Caki2 (cell line): ENCODE measurements at places on chromosomes 2 and 18. TPM values are rescaled to one million over a fixed set of nuclear protein-coding genes. Genes with fewer than 3 reads are reported as not detected.

Gene UGT1A9
- total RNA-seq = 127 and 161 TPM in 2 replicates

Gene SKA1
- total RNA-seq = 13.3 and 13.4 TPM in 2 replicates

Gene SMYD1
- not detected in 2 replicates for total RNA-seq

Gene AQP4
- not detected in 2 replicates for total RNA-seq

Gene PID1
- 0.52 and 3.6 TPM in 2 replicates for total RNA-seq

Gene SCYGR4
- not detected in 2 replicates for total RNA-seq

Gene PLB1
- total RNA-seq = 0.10 TPM in 1 of 2 replicates, not detected in the other

Gene INPP5D
- total RNA-seq = not detected in 2 replicates

DNA sequence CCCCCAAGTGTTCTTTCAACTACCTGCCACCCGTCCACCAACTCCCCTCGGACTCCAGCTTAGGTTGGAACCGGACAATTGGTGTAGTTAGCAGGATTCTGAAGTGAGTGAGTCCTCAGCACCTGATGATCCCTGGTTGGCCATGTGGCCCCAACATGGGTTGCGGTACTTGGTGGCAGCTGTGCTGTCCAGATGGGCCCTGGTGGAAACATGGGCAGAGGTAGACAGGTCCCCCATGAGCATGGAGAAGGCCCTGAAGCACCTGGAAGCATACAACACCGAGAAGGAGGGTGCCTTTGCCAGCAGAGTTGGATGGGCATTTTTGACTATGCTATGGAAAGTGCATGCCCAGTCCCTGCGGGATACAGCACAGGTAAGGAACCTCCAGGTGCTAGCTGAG, 11.0 kb upstream of the C2orf42 start:
- no peak for DNase-seq

DNA sequence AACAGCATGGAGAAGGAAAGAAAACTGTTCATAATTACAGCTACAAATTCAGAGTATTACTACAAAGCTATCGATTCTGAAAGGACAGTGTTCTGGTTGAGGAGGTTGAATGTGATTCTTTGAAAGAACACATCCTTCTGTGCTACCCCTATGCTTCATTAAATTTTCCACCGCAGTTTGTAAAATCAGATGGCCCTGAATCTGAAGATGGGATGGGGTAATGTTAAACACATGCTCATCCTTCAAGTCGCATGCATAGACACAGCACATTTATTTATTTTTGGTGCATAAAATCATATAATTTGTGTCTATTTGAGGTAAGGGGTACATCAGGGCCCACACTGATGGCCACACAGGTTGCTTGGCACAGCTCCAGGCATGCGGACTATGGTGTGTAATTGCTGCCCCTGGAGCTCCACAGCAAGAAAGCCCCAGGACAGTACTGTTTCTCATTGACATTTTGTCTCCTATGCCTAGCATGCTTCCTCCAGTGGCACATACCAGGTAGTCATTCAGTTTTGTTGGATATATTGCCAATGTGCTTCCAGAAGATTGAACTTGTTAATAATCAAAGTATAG, 238.8 kb upstream of the TANK start:
- DNase-seq = no peak

- no peak for DNase-seq
These were observed 72.5 kb downstream of the RBM43 start for GRCh38 chr2:151189125-151189524.

GRCh38 chr2:219001100-219001576, 7.9 kb upstream of the CRYBA2 start:
- no peak for DNase-seq

GRCh38 chr2:196504788-196505187, 134.7 kb upstream of the CCDC150 start:
- DNase-seq = no peak

GRCh38 chr2:185404578-185404977, 334.0 kb upstream of the FSIP2 start:
- DNase-seq = no peak

GRCh38 chr2:235665661-235666212, 171.9 kb downstream of the AGAP1 start:
- DNase-seq = no peak

DNA sequence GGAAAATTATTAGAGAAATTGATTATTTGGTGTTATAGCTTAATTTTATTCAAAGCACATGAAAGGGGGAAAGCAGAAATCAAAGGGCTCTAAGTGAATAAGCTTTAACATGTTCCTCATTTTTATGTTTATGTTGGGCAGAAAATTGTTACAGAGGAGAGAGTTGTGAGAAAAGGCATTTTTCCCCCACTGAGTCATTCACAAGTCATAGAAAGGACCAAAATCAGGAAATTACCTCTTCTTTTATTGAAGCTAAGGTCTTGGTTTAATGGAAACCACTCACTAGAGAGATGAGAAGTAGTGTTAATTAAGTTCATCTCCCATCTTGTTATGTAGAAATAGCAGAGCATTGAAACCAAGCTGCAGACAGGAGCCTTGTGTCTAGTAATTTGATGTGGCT, 175.3 kb upstream of the THUMPD2 start:
- DNase-seq = no peak

DNA sequence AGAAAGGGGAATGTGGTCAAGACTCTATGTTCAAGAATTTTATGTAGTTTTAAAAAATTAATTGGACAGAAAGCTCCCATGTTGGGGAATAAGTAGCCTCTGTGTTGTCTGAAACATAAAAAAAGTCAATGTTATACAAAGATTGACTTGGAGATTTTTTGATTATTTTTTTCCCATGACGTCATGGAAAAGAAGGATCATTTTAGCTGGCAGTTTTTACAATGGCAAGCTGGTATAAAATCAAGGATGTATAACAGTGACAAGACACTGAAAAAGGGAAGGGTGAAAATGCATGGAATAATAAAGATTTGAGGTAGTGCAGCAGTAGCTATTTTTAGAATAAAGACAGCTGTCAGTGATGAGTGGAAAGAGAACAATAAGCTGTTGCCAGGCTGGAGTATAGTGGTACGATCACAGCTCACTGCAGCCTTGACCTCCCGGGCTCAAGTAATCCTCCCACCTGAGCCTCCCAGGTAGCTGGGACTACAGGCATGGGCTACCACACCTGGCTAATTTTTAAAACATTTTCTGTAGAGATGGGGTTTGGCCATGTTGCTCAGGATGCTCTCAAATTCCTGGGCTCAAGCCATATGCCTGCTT, 9.2 kb downstream of the SLC39A10 start:
- no peak for DNase-seq

DNA sequence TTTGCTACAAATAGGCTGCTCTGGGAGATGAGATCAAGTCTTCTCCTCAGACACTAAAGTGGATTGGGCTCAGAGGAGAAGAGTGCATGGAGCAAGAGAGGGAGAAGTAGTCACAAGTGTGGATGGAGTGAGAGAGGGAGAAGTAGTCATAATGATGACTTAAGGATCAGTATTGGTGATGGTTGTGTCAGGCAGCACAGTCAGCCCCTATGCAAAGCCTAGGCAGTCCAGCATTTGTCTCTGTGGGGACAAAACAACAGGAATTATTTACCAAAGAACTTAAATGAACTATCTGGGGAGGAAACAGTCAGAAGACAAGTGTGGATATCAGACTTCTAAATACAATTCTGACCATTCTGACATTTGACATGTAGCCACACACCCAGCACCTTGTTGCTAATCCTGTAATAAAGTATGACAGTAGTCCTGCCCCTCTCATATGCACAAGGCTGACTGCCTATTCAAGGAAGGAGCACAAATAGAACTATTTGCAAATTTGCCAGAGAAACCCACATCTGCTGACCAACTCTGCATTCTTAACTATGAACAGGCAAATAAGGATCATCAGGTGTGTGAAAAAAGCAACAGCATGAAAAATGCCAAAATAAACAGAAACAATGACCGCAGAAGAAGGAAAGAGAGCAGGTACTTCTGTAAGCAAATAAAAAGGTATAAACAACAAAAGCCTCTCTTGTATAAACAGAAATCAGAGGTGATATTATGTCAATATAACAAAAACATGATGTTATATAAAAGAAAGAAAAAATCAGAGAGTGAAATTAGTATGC, 1597.9 kb upstream of the ACVR2A start:
- DNase-seq = no peak

DNA sequence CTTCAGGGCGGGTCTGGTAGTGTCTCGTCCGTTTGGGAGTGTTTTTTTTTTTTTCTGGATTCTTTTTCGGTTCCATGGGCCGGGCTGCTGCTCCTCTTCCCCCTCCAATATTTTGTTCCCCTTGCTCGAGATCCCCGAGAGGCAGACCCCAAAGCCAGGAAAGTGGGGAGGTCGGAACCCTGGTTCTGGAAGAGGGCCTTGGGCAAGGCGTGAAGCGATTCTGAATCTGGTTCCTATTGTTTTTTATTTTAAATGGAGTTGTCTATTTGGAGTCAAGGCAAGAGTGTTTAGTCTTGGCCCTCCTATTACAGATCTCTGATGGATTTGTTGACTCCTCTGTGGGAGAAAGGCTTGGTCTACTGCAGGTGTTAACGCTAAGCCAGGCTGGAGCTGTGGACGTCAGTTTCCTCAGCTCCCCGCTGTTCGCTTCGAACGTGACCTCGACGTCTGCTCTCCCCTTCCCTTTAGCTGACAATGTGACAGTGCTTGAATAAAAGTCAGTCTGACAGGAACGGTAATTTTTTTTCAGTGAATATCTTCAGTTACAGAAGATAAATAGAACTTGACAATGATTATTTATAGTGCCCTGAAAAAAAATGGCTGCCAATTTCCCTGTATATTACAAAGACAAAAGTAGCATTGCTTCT, 683 bp upstream of the DNAJC27 start:
- DNase-seq = peak; percentile 67

- DNase-seq = peak; percentile 53
These were observed 1391.1 kb downstream of the SUCLG1 start for GRCh38 chr2:83067947-83068346.

GRCh38 chr2:67806816-67807215, 256.0 kb downstream of the C1D start:
- no peak for DNase-seq

- DNase-seq = no peak
These were observed 11.0 kb downstream of the ITGA4 start for GRCh38 chr2:181467966-181468707.

DNA sequence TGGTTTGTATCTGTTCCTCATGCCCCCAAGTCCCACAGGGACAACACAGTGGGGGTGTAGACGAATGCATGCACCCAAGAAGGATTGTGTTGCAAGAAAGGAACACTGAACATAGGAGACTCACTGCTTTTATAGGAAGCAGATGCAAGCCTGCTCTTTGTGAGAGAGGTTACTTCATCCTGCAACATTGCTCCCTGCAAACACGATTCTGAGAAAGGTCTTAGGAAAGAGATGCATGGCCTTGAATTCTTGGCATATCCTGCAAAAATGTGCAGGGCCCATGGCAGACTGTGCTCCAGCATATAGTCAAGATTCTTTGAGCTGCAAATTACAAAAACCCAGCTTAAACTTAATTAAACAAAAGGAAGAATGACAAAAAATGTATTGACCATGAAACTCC, 312.2 kb upstream of the MGAT5 start:
- no peak for DNase-seq

DNA sequence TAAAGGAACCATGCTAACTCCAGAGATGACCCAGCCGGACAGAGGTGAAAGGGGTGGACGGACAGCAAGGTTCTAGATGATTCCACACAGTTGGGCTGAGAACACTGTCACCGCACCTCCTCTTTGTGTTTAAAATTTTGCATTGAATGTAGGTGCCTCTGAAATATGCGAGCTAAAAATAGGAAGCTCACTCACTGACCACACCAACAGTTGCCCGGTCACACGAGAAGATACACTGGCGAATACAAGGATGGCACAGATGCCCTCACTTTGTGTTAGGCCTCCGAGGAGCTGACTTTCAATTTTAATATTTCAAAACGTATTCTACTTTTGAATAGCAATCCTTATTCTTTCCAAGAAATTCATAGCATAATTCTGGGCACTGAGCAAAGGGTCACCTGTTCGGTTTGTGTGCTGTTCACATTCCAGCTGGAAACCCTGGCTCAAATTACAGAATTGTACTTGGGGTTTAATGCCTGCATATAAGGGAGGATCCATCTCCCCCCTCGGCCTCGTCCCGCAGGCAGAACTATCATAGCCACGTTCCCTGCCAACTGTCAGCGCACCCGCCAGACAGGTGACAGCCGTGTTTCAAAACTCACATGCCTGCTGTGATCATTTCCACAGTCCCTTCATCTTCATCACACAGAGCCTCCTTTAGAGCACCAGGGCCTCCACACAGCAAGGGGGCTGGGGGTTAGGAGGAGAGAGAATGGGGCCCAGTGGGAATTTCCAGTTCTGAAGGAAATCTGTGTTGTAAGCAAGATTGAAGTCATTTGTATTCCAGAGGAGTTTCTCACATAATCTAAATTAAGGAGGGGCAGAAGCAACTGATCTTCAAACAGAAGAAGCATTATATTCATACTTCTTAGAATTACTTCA, 48.2 kb downstream of the ADI1 start:
- no peak for DNase-seq
